ENCODE measurements at places on chromosomes 5 and 9. TPM values are rescaled to one million over a fixed set of nuclear protein-coding genes. Genes with fewer than 3 reads are reported as not detected.

GRCh38 chr9:69018737-69019136 lies 4.8 kb upstream of the PRKACG start:
- no peak overlapping the region for H3K27ac ChIP-seq
- H3K27me3 ChIP-seq, result no peaks in the 10 kb centered on the region
- peaks cover 3% of the 10 kb centered on the region for H3K4me1 ChIP-seq
- H3K36me3 ChIP-seq, result no peaks in the 10 kb centered on the region
- no peak for DNase-seq

GRCh38 chr5:26681861-26682260 lies 356.5 kb downstream of the CDH9 start:
- DNase-seq, result no peak
- no peaks in the 10 kb centered on the region for H3K36me3 ChIP-seq
- H3K4me3 ChIP-seq, result no peak overlapping the region
- no peak overlapping the region for H3K27ac ChIP-seq
- no peaks in the 10 kb centered on the region for H3K4me1 ChIP-seq

GRCh38 chr9:21994556-21995005 lies at the start of gene CDKN2B-AS1:
Gene CDKN2B-AS1, plus strand, starts transcription at chr9:21994791.
- H3K27ac ChIP-seq, result no peak within 1 kb of the TSS
- DNase-seq, result no peak
- no peaks in the 10 kb centered on the region for H3K36me3 ChIP-seq
- H3K4me3 ChIP-seq, result peak within 1 kb of the TSS; percentile 80
- H3K27me3 ChIP-seq, result peaks cover 79% of the 10 kb centered on the region

DNA sequence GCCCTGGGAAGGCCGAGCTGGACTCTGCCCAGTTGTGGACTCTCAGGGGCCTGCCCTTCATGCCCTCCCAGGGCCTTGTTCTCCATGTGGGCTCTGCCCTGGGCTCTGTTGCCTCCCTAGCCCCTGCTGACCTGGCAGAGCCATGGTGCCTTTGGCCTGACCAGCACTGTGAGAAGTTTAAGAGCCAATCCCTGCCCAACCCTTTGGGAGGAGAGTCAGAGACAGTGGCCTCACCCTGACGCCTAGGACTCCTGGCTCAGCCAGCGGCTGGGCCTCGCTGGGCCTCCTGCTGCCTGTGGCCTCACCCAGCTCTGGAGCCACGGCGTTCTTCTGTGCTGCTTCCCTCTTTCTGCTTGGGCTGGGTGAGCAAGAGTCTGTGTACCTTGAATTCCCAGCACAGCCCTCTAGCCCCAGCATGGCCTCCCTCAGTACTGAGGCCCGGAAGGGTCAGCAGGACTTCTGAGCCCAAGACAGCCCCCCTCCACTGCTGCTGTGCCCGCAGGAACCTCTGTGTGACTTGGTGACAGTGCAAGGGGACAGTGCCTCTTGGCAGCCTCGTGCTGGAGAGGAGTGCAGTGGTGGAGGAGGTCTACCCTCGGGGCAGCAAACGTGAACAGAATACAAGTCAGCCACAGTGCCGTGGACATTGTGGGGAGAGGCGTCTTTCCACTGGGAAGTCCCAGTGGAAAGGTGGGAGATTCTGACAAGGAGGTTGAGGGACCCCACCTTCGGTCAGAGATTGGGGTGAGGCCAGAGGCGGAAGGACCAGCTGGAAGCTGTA lies 97.4 kb downstream of the CACNA1B start:
- no peak for DNase-seq
- no peak overlapping the region for H3K27ac ChIP-seq
- no peaks in the 10 kb centered on the region for H3K27me3 ChIP-seq
- H3K4me3 ChIP-seq, result no peak overlapping the region
- no peaks in the 10 kb centered on the region for H3K36me3 ChIP-seq
- H3K4me1 ChIP-seq, result no peaks in the 10 kb centered on the region

GRCh38 chr5:17445185-17445584 lies 52.8 kb upstream of the TAF11L2 start:
- no peak for DNase-seq
- H3K27me3 ChIP-seq, result no peaks in the 10 kb centered on the region
- no peak overlapping the region for H3K27ac ChIP-seq
- H3K4me3 ChIP-seq, result no peak overlapping the region
- H3K4me1 ChIP-seq, result no peaks in the 10 kb centered on the region
- H3K36me3 ChIP-seq, result no peaks in the 10 kb centered on the region

- H3K4me3 ChIP-seq, result no peak overlapping the region
- H3K4me1 ChIP-seq, result no peaks in the 10 kb centered on the region
- no peak overlapping the region for H3K27ac ChIP-seq
- H3K36me3 ChIP-seq, result peaks cover 73% of the 10 kb centered on the region
- DNase-seq, result no peak
Measured at GRCh38 chr5:179613460-179614071, 9.9 kb downstream of the HNRNPH1 start.

GRCh38 chr5:16727755-16728325 lies 111.0 kb upstream of the RETREG1 start:
- no peaks in the 10 kb centered on the region for H3K27me3 ChIP-seq
- no peak for DNase-seq
- peaks cover 13% of the 10 kb centered on the region for H3K4me1 ChIP-seq
- peaks cover 16% of the 10 kb centered on the region for H3K36me3 ChIP-seq
- no peak overlapping the region for H3K4me3 ChIP-seq

GRCh38 chr9:24936117-24936516 lies 390.4 kb upstream of the IZUMO3 start:
- no peaks in the 10 kb centered on the region for H3K36me3 ChIP-seq
- no peak for DNase-seq
- H3K27ac ChIP-seq, result no peak overlapping the region
- no peak overlapping the region for H3K4me3 ChIP-seq
- H3K27me3 ChIP-seq, result no peaks in the 10 kb centered on the region

GRCh38 chr9:2992427-2992826 lies 148.5 kb upstream of the PUM3 start:
- no peaks in the 10 kb centered on the region for H3K4me1 ChIP-seq
- no peak overlapping the region for H3K27ac ChIP-seq
- no peak for DNase-seq
- H3K36me3 ChIP-seq, result no peaks in the 10 kb centered on the region

GRCh38 chr5:101717721-101718120 lies 578.4 kb downstream of the SLCO4C1 start:
- no peaks in the 10 kb centered on the region for H3K27me3 ChIP-seq
- H3K4me3 ChIP-seq, result no peak overlapping the region
- H3K36me3 ChIP-seq, result no peaks in the 10 kb centered on the region
- H3K4me1 ChIP-seq, result no peaks in the 10 kb centered on the region
- no peak overlapping the region for H3K27ac ChIP-seq
- no peak for DNase-seq

DNA sequence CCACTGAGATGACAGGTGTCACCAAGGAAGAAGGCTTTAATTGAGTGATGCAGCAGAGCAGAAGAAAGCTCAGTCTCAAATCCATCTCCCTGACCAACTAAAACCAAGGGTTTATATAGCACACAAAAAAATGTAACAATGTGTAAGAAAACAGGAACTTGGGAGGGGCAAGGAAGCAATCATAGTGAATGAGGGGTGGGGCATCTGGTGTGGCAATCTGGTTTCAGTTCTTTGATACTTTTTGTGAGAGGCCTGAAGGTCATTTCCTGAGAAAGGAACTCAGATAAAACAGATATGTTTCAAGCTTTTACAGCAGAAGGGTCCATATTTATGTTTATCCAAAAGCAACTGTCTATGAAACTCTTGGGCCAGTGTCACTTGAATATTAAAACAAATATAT lies 19.7 kb downstream of the CD180 start:
- peaks cover 5% of the 10 kb centered on the region for H3K4me1 ChIP-seq
- no peaks in the 10 kb centered on the region for H3K27me3 ChIP-seq
- H3K4me3 ChIP-seq, result no peak overlapping the region

DNA sequence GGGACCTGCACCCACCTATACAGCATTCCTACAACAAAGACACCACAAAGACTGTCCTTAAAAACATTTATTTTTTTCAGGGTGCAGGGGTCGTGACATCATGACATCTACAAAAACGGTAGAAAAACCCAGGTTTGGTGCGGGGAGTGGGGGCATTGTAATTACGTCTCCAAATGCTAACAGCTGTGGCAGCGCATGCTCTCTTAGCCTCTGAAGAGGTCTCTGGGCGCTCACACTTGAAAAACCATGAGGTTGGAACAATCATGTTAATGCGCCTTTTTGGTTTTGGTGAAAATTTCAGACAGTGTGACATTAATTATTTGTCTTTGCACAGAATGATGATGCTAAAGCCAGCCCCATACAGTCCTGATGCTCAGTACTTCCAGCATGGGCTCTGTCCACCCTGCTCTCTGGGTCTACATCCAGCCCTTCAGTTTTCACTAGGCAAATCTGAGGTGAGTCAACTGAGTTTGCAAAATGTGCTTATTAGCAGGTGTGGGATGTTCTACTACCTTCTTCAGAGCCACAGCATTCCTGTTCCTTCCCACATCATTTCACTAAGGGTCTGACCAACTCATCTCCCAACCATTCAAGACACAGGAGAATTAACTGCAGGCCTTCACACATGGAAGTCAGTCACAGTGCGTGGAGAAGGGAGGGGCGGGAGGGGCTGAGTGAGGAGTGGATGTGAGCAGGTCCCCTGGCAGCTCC lies 14.1 kb downstream of the ALDH1B1 start:
- H3K4me1 ChIP-seq, result no peaks in the 10 kb centered on the region
- no peak overlapping the region for H3K27ac ChIP-seq
- H3K36me3 ChIP-seq, result 0 out of 2 replicates have a peak, but pooled peaks cover 3% of the 10 kb centered on the region
- H3K27me3 ChIP-seq, result no peaks in the 10 kb centered on the region

DNA sequence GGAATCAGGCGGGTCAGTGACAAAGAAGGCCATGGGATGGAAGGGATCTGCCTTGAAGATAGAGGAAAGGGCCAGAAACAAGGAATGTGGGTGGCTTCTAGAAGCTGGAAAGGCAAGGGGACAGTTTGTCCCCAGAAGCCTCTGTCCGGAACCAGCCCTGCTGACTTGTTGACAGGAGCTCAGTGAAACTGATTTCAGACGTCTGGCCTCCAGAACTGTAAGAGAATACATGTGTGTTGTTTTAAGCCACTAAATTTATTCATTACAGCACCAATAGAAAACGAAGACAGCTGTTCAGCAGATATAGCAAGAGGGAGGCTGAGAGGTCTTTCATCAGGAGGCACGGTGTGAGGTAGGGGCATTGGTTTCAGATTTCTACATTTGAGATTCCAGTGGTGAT lies 422.5 kb downstream of the KDM4C start:
- H3K27me3 ChIP-seq, result no peaks in the 10 kb centered on the region
- H3K27ac ChIP-seq, result no peak overlapping the region
- H3K4me1 ChIP-seq, result no peaks in the 10 kb centered on the region
- H3K36me3 ChIP-seq, result no peaks in the 10 kb centered on the region
- DNase-seq, result no peak

BRINP1 gene
- 20.3 TPM for total RNA-seq

GCNT4 gene
- 14.4 TPM for total RNA-seq

GBGT1 gene
- 9.7 TPM for total RNA-seq

ENTREP1 gene
- total RNA-seq, result 25.0 TPM

INSL6 gene
- not detected for total RNA-seq

ITGA2 gene
- 7.2 TPM for total RNA-seq

All from H1 (cell line).